ENCODE measurements at places on chromosomes 2 and 18.

- no peak for DNase-seq
Observed at GRCh38 chr2:109125593-109126500, 3.2 kb upstream of the SH3RF3 start.

DNA sequence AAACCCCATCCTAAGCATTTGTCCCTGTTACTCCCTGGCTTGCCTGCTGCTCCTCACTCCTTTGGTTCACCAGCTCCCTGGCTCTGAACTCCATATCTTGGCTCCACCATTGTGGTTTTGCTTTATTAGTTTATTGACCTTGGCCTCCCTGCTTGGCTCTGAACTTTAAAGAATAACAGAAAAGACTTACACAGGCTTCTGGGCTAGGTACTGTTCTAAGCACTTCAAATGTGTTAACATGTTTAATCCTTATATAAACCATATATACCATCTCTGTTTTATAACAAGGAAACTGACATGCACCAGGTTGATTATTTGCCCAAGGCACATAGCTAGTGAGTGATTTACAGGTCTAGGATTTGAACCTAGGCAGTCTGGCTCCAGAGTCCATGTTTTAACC lies 149.7 kb upstream of the CAPN13 start:
- DNase-seq, result no peak

- no peak for DNase-seq
Observed at GRCh38 chr2:28665041-28665704, 86.5 kb upstream of the PPP1CB start.

GRCh38 chr2:162370931-162371330 lies 27.0 kb downstream of the GCA start:
- no peak for DNase-seq

- DNase-seq, result no peak
Observed at GRCh38 chr2:101496279-101496678, 21.4 kb upstream of the RFX8 start.

Measured in stimulated activated CD4-positive, alpha-beta T cell treated with anti-CD3 and anti-CD28 coated beads, Interleukin-4, amount 100 ng/mL, for 1 hour (primary cell).